Cardiac muscle cell (in vitro differentiated cells and primary cell): ENCODE measurements at places on chromosomes 13 and 19.

GRCh38 chr13:76929320-76929719, 19.0 kb upstream of the ACOD1 start:
- no peak overlapping the region for H3K27ac ChIP-seq
- H3K27me3 ChIP-seq, result peaks cover 3% of the 10 kb centered on the region
- DNase-seq, result no peak
- H3K4me1 ChIP-seq, result no peaks in the 10 kb centered on the region
- H3K4me3 ChIP-seq, result no peak overlapping the region

DNA sequence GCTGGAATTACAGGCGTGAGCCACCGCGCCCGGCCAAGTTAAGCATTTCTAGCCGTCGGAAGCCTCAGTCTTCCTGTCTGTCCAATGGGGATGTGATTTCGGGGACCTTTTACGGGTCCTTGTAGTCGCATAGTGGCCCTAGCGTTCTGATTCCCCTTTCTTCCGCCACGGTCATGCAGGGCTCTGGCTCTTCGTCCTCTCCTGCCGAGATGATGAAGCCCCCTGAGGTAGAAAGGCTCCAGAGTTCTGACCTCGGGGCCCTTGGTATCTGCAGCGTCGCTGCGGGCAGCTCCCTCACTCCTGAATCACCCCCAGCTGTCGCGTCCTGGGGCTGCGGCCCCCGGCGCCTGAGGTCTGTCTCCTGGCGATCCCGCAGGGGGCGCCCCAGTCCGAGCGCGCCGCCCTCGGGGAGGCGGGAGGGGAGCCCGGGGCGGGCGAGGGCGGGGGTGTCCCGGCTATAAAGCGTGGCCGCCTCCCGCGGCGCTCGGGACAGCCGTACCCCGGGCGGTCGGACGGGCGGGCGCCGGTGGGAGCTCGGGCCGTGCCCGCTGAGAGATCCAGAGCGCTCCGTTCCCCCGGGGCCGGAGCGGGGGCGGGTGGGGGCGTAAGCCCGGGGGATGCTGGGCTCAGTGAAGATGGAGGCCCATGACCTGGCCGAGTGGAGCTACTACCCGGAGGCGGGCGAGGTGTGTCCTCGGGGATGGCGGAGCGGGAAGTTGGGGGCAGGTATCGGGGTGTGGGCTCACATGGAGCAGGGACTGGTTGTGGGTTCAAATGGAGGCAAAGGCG, at the start of gene FOXA3:
Gene FOXA3, plus strand, starts transcription at position 487 of the 789 bp plus-strand sequence. Its CDS starts 131 bp downstream, at position 618.
- no peaks in the 10 kb centered on the region for H3K27me3 ChIP-seq
- DNase-seq, result peak; percentile 62
- H3K27ac ChIP-seq, result no peak within 1 kb of the TSS
- H3K4me3 ChIP-seq, result peak within 1 kb of the TSS; percentile 31
- H3K4me1 ChIP-seq, result no peaks in the 10 kb centered on the region
- H3K36me3 ChIP-seq, result no peaks in the 10 kb centered on the region

- H3K27ac ChIP-seq, result peak overlapping the region; percentile 82
- no peak for DNase-seq
- H3K4me1 ChIP-seq, result peaks cover 8% of the 10 kb centered on the region
- no peaks in the 10 kb centered on the region for H3K36me3 ChIP-seq
- no peaks in the 10 kb centered on the region for H3K27me3 ChIP-seq
Measured at GRCh38 chr19:660793-661426, 2.1 kb downstream of the RNF126 start.

DNA sequence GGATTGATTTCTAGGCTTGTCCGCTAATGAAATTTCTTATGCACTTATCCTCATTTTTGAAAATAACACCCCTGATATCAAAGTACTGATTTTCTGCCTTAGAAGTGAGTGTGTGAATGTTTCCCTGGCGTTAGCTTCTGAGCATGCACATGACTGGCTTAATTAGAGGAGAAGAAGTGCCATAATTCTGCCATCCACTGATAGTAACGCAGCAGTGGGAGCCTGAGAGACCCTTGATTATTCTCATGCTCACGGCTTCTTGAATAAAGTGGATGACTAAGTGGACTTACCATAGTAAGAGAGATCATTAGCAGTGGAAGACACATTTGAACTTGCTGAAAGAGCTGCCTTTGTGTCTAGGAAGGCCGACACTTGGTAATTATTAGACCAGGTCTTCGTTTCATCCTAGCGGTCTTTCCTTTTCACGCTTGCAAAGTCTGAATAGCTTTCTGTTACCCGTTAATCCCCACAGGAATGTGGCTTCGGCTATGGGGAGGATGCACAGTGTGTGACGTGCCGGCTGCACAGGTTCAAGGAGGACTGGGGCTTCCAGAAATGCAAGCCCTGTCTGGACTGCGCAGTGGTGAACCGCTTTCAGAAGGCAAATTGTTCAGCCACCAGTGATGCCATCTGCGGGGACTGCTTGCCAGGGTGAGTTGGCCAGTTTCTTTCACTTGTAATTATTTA, 45.3 kb downstream of the TNFRSF19 start:
- DNase-seq, result no peak
- no peak overlapping the region for H3K27ac ChIP-seq
- no peaks in the 10 kb centered on the region for H3K4me1 ChIP-seq
- peaks cover 51% of the 10 kb centered on the region for H3K36me3 ChIP-seq
- H3K4me3 ChIP-seq, result no peak overlapping the region

DNA sequence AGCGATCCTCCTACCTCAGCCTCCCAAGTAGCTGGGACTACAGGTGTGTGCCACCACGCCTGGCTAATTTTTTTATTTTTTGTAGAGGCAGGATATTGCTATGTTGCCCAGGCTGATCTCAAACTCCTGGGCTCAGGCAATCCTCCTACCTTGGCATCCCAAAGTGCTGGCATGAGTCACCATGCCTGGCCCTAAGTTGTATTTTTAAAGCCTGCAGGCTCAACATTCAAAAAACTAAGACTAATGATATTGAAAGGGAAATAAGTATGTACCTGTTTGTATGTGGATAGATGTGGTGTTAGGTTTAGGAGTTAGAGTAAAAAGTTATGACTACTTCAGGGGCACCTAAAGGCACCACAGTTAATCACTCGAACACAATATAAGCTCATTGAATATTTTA, 5.4 kb upstream of the IPO5 start:
- H3K36me3 ChIP-seq, result no peaks in the 10 kb centered on the region
- H3K4me3 ChIP-seq, result no peak overlapping the region
- H3K4me1 ChIP-seq, result no peaks in the 10 kb centered on the region
- H3K27me3 ChIP-seq, result no peaks in the 10 kb centered on the region
- no peak overlapping the region for H3K27ac ChIP-seq
- DNase-seq, result no peak

DNA sequence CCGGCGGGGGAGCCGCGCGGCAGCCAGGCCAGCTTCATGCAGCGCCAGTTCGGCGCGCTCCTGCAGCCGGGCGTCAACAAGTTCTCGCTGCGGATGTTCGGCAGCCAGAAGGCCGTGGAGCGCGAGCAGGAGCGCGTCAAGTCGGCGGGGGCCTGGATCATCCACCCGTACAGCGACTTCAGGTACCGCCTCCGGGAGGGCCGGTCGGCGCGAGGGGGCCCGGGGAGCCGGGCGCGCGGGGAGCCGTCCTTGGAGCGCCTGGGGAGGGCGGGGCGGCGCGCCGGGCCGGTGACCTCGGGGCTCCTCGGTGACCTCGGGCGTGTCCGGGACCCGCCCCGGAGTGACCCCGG, 690 bp downstream of the HCN2 start:
- no peak overlapping the region for H3K27ac ChIP-seq
- DNase-seq, result peak; percentile 56
- H3K4me1 ChIP-seq, result peaks cover 2% of the 10 kb centered on the region
- peak overlapping the region; percentile 24 for H3K4me3 ChIP-seq
- H3K36me3 ChIP-seq, result no peaks in the 10 kb centered on the region

DNA sequence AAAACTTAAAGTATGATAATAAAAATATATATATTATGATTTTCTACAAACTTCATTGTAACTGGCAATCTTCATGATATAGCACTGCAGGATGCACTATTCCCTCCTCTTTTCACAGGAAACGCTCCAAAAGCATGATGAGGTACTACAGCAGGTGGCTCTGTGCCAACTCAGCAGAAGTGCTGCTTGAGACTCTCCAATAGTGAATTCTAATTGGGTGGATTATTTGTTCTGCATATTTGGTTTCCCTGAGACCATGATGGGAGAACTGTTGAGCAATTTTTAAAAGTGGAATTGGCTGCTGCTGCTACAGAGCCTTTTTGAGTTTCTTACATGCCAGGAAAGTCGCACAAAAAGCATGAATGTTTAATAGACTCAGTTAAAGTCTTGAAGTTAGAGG, 1782.4 kb upstream of the PCDH20 start:
- no peaks in the 10 kb centered on the region for H3K4me1 ChIP-seq
- no peaks in the 10 kb centered on the region for H3K36me3 ChIP-seq
- DNase-seq, result no peak
- H3K4me3 ChIP-seq, result no peak overlapping the region
- no peaks in the 10 kb centered on the region for H3K27me3 ChIP-seq

DNA sequence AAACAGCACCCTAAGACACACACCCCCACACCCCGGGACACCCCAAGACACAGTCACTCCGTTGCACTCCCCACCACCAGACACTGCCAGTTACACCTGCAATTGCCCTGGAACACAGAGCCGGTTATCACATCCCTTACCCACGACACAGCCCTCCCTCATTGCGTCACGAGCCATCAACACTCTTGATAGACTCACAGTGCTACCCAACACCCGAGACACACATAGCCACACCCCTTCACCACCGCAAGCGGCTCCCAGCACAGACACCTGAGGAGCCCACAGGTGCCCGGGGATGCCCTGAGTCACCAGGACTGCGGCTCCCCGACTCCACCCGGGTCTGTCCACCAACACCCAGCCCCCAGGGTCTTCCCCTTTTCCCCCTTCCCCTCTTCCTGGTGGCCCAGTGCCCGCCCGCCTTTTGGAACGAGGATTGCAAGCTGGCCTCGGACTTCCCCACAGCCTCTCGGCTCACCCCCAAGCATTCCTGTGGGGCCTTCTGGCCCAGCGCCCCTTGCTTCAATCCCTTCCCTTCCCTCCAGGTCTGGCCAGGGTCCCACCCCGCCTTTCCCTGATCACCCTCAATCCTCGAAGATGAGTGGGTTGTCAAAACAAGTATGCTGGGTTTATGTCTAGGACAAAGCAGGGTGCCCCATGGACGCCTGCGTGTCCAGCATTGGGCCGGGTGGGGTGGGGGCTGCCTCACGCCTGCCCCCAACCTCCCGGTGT, 1.7 kb upstream of the PTGER1 start:
- DNase-seq, result peak; percentile 57
- no peaks in the 10 kb centered on the region for H3K4me1 ChIP-seq
- no peak overlapping the region for H3K4me3 ChIP-seq
- no peaks in the 10 kb centered on the region for H3K27me3 ChIP-seq

GRCh38 chr13:100245104-100245503, 156.2 kb downstream of the PCCA start:
- H3K27ac ChIP-seq, result no peak overlapping the region
- H3K4me3 ChIP-seq, result no peak overlapping the region
- DNase-seq, result no peak
- H3K36me3 ChIP-seq, result no peaks in the 10 kb centered on the region
- no peaks in the 10 kb centered on the region for H3K27me3 ChIP-seq

GRCh38 chr19:43305642-43306041, 36.3 kb upstream of the PSG9 start:
- no peak overlapping the region for H3K4me3 ChIP-seq
- no peak overlapping the region for H3K27ac ChIP-seq
- H3K4me1 ChIP-seq, result no peaks in the 10 kb centered on the region
- no peaks in the 10 kb centered on the region for H3K27me3 ChIP-seq
- no peak for DNase-seq

GRCh38 chr19:38792250-38793111, 3.5 kb downstream of the LGALS7B start:
- no peaks in the 10 kb centered on the region for H3K27me3 ChIP-seq
- no peaks in the 10 kb centered on the region for H3K36me3 ChIP-seq
- H3K4me1 ChIP-seq, result no peaks in the 10 kb centered on the region

DNA sequence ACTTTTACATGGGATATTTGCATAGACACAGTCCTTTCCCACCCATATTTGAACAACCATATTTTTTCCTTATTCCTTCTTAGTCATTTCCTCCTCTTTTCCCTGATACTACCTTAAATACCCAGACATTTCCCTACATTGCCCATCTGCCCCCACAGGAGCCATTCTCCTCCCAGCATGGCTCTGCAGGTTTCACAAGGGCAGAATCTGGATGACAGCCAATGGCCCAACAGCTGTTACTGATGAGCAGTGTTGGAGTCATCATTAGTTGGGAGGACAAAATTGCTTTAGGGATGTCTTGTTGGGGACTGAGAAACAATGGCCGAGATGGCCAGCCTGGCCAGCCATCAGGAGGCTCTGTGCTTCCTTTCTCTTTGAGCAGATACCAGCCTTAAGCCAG, 209.5 kb downstream of the KLF5 start:
- H3K4me1 ChIP-seq, result no peaks in the 10 kb centered on the region
- H3K27me3 ChIP-seq, result no peaks in the 10 kb centered on the region
- H3K4me3 ChIP-seq, result no peak overlapping the region
- no peak overlapping the region for H3K27ac ChIP-seq
- no peaks in the 10 kb centered on the region for H3K36me3 ChIP-seq

DNA sequence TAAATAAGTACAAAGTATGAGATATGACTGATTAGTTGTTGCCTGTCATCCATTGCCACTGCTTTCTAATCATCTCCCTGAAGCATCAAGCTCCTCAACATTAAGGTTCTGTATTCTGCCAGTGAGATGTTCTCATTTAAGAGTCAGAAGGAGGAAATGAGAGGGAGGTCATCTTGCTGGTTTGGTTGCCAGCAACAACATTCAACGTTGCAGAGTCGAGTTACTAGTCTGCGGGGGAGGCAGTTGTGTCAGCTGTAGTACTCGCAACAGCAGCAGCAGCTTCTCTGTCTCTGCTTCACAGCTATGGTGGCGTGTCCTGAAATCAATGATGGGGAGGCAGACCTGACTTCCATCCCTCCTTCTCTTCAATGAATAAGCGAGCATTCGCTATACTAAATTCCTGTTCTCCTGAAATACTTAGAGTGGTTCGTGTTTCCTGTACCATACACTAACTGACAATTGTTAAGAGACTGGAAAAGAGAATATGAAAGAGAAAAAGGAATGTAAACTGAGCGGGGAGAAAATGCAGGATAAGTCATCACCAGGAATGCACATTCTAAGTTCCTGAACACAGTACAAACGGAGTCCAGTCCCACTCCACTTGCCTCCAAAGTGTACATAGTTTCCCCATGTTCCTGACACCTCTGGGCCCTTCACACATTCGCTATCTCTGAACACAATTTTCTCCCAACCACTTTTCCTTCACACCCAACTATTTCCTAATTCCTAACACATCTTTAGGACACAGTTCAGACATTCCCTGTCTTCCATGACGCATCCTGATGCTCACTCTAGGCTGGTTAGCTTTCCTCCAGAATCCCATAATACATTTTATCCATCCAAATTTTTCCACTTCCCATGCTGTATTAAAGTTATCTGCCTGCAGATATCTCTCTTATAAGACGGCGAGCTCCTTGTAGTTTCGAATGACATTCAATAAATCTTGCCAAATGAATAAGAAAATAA, 263.0 kb downstream of the KLF12 start:
- H3K4me3 ChIP-seq, result no peak overlapping the region
- no peak overlapping the region for H3K27ac ChIP-seq
- H3K4me1 ChIP-seq, result no peaks in the 10 kb centered on the region
- H3K27me3 ChIP-seq, result no peaks in the 10 kb centered on the region
- H3K36me3 ChIP-seq, result no peaks in the 10 kb centered on the region

- H3K4me1 ChIP-seq, result peaks cover 49% of the 10 kb centered on the region
- no peaks in the 10 kb centered on the region for H3K36me3 ChIP-seq
- H3K27me3 ChIP-seq, result no peaks in the 10 kb centered on the region
- H3K4me3 ChIP-seq, result no peak overlapping the region
Measured at GRCh38 chr13:112702986-112703379, 13.1 kb downstream of the ATP11A start.

- no peaks in the 10 kb centered on the region for H3K36me3 ChIP-seq
- H3K4me1 ChIP-seq, result no peaks in the 10 kb centered on the region
- no peak overlapping the region for H3K4me3 ChIP-seq
- H3K27ac ChIP-seq, result no peak overlapping the region
- DNase-seq, result no peak
Measured at GRCh38 chr13:20474515-20474914, 51.1 kb downstream of the CRYL1 start.
